ENCODE measurements at places on chromosomes 6 and 20.

- no peak for DNase-seq
Observed at GRCh38 chr6:37131104-37131959, 38.6 kb upstream of the PIM1 start.

DNA sequence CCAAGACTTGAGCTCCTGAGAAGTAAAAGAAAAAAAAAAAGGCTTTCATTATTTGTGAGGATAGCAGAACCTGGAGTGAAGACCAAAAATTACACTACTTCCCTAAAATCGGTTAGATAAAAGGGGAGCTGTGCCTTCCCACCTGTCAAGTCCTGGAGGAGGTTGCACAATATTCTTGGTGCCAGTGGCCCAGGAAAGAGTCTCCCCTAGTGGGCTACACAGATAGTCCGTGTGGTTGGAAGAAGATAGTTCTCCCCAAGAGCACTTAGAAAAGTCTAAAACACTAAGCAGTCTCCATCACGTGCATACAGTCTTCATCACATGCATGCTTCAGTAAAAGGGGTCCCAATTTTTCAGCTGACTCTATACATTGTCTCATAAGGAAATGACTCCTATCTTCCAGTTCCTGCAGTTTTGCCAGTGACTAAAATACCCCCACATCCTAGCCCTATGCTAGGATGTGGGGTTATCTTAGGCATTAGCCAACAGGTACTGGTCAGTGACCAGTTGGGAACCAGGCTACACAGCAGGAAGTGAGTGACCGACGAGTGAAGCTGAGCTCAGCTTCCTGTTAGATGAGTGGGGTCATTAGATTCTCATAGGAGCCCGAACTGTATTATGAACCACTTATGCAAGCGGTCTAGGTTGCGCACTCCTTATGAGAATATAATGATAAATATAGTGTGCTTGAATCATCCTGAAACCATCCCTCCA, 199.5 kb upstream of the FAM83B start:
- no peak for DNase-seq

DNA sequence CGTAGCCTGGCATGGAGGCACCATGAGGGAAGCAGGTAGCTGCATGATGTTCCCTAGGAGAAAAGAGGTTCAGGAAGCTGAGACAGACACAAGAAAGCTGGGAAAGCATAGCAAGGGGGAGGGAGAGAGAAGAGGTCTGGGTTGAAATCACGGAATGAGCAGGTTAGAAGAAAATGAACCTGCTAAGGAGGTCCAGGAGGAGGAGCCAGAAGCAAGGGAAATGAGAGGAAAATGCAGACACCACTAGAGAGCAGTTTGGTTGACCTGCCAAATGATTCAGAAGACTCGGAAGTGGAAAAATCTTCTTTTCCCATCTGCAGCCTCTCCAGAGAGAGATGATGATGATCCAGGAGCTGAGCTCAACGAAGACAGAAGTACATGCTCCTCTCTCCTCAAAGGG, 70.9 kb downstream of the VIP start:
- DNase-seq: no peak

- DNase-seq: no peak
Observed at GRCh38 chr20:15039088-15039752, 701.8 kb upstream of the FLRT3 start.

DNA sequence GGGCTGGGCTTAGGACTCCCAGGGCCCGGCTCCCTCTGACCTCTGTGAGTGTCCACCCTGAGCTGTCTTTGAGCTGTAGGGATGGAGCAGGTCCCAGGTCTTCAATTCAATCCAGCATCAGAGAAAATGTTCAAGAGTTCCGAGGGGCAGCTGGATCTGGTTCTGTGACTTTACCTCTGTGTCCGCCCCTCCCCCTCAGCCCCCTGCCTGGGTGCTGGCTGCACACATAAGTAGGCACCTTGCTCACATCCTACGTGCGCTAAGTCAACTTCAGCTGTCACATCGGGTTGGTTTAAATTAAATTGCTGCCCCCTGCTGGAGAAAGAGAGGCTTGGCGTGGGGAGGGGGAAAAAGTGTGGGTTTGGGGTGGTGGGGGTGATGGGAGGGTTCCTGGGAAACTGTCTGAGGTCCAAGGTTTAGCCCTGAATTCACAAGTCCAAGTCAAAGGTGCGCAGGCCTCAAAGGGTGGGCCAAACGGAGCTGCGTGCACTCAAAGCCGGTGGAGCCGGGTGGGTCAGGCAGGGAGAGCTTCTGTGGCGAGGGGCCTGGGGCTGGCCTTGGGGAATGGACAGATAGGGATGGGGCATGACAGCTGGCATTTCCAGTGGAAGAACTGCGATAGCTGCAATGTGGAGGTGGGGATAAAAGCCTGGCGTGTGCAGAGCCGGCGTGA, 3.0 kb downstream of the WFDC5 start:
- DNase-seq: no peak

GRCh38 chr20:61014491-61014890, 237.6 kb upstream of the CDH4 start:
- no peak for DNase-seq
